Right ventricle myocardium superior (tissue), 1 donor: ENCODE measurements at places on chromosomes 3 and 15. TPM values are rescaled to one million over a fixed set of nuclear protein-coding genes. Genes with fewer than 3 reads are reported as not detected.

Gene RBMS3
- 25.3 TPM for total RNA-seq

Gene FGD5
- 15.2 TPM for total RNA-seq

Gene PLCB2
- 7.7 TPM for total RNA-seq

Gene CACNA2D2
- total RNA-seq: 1.6 TPM

Gene NDN
- total RNA-seq: 37.7 TPM

Gene STRA6
- not detected for total RNA-seq

Gene CLSTN2
- 7.8 TPM for total RNA-seq

Gene GCNT3
- not detected for total RNA-seq

Gene ADAMTS7
- 31.0 TPM for total RNA-seq

Gene SMARCC1
- total RNA-seq: 20.8 TPM

DNA sequence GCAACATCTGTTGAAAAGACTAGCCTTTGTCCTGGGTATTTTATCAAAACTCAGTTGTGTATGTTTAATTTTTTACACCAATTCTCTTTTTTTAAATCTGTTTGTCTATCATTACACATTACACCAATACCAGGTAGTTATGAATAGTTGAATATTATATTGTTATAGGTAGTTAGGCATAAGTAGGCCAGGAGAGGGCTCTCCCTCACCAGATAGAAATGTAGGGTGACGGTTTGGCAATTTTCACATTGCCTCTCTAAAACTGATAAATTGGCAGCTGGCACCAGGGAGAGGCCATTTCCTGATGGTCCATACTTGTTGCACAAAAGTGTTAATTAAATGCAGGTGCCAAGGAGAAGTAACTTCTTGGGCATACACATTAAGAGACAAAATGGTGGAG is 483.1 kb upstream of the EPHA6 start:
- DNase-seq: no peak

DNA sequence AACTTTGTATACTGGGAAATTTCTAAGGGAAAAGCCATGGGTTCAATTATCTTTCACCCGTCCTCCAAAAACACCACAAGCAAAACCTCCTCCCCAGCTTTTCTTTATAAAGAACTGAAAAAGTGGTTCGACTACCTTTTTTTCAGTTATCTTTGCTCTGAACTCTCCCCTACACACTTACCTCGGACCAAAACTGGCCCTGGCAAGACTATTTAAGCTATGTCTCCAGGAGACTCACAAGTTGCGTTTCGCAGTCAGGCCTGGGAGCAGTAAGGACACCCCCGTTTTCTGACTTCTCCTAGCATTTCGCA is 645 bp downstream of the COPS2 start:
- no peak for DNase-seq

- no peak for DNase-seq
These were observed 115.9 kb downstream of the EEFSEC start for GRCh38 chr3:128269006-128269775.

- peak; percentile 52 for DNase-seq
These were observed 2.7 kb downstream of the ADAMTS7 start for GRCh38 chr15:78808550-78808949.

DNA sequence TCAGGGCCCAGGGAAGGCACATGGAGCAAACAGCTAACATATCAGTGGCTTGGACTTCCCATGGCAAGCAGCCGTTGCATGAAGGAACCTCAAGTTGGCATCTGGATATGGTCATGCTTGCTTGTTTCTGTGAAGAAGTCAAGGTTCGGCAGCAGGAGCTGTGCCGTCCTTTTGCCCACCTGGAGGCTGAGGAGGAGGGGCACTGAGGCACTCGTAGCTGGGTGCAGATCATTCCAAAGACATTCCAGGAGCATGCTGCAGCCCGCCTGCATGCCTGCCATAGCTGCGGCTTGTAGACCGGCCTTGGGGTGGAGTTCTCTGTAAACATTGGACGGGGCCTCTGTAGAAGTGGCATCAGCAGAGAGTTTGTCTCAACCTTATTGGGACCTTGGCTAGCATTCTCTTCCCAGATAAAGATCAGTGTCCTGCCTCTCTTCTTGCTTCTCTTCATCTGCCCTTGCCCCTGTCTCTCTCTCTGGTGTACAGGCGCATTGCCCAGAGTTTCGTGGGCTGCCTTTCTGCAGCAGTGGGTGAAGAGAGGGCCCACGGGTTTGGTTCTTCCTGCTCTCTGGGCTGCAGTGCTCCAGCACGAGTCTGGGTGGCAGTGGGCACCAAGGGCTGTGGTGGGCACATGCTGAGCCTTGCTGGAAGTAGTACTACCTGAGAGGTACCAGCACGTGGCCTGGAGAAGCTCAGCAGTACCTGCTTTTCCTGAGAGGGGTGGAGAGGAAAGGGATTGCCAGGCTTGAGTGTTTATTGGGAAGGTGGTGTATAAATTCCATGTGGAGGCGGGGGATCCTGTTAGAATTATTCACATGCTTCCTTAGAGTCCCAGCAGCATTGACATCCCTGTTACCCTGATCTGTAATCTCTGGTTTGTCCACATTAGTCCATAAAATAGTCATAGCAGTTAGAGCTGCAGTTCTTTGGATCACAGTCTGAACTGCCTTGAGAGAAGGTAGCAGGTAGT is 49.4 kb downstream of the CHCHD6 start:
- DNase-seq: no peak

- no peak for DNase-seq
These were observed 18.3 kb downstream of the UBAP1L start for GRCh38 chr15:65096481-65097385.

- DNase-seq: no peak
These were observed 13.7 kb upstream of the SEC22A start for GRCh38 chr3:123188058-123188457.

- no peak for DNase-seq
These were observed 17.9 kb downstream of the PSTPIP1 start for GRCh38 chr15:77012868-77013267.

DNA sequence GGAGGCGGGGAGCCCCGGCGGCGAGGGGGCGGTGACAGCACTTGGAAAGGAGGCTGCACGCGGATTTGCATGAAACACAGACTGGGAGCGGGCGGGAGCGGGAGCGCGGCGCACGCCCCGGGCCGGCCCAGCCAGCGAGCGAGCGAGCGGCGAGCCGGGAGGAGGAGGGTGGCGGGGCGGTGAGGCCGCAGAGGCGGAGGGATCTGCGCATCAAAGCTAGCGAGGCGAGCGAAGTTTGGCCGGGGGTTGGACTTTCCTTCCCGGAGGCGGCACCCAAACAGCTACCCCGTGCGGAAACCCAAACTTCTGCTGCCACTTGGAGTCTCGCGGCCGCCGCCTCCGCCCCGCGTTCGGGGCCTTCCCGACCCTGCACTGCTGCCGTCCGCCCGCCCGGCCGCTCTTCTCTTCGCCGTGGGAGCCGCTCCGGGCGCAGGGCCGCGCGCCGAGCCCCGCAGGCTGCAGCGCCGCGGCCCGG is at the start of gene SMAD3:
Gene SMAD3, plus strand, starts transcription at position 72 of the 475 bp plus-strand sequence. CDS start 553 bp downstream, outside the sequence.
- peak; percentile 94 for DNase-seq

DNA sequence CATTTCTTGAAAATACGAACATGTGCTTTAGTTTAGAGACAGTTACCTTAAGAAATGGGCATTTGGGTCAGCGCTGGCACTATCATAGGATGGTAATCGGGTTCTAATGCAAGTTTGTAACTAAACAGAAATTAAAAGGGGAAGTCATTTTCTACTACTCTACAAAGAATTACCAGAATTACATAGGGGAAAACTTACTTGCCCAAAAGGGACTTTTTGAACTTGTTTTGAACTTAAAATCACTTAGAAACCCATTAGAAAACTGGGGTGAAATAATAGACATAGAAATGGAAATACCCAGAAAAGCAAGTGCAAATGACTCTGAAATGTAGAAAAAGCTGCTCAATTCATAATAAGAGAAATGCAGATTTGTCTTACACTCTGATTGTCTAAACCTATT is 44.9 kb downstream of the SPATA16 start:
- DNase-seq: no peak

- DNase-seq: no peak
These were observed 31.7 kb upstream of the TTC14 start for GRCh38 chr3:180570238-180570637.

DNA sequence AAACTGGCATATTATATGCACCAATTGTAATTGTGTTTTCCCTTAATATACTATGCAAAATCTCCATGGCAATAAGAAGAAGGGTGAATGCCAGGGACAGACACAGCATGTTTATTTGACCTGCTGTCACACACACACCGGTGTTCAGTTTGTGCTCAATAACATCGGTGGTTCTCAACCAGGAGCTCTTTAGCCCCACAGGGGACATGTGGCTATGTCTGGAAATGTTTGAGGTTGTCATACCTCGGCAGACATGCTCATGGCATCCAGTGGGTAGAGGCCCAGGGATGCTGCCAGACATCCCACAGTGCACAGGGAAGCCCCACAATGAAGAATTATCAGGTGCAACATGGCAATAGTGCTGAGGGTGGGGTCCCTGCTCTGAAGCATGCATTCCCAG is 38.2 kb downstream of the GLB1 start:
- DNase-seq: no peak

DNA sequence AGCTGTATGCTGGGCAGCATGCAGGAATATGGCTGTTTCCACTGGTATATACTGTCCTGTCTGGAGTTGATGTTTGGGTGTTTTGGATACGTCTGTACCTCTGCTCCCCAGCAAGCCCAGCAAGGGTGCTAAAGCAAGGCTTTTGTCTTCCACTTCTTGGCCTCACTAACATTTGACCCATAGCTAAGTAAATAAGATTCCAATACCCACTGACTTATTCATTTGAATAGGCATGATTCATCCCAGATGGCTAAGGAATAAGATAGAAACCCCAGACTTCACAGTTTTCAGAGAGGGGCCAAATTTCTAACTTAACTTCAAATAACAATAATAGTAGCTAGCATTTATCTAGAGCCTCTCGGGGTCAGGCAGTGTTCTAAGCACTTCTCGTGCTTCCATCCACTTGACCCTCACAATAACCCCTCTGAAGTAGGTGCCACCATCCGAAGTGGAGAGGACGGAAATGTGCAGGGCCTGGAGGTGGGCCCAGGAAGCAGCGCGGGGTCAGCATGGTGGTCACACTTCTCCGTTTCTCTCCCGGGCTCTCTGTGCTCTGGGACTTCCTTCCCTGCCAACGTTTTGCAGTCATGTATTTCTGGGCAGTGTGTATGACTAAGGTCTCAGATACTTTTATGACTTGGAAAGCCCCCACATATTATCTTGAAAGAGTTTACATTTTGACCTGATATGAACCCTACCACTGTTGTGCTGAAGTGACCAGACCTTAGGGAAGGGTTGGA is 39.3 kb downstream of the LRRK1 start:
- no peak for DNase-seq

GRCh38 chr15:91412138-91412928 is 312.3 kb downstream of the SV2B start:
- no peak for DNase-seq

DNA sequence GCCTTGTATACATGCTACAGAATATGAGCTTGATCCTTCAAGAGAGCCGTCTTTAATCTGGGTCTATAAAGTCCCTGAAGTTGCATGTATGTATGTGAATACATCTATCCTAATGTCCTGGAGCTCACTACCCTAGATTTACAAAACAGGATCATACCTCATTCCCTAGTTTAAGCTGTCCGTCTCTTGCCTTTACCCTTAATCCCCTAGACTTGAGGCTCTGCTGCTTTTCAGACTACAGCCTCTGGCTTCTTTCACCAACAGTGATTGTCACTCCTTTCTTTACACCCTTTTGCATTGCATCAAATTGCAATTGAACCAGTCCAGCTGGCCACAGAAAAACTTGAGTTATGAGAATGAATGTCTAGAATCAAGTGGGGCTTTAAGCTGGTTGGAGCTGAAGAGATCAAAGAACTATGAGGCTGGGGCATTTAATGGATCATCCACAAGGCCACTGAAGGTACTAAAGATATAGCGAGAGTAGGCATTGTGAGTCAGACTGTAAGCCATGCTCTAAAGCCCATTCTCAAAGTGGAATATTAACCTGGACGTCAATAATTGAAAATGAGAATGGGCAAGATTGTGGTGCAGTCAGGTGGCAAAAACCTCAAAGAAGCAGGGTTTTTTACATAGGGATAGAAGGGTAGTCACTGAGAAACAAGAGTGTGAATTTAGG is 12.3 kb upstream of the PLD1 start:
- DNase-seq: no peak

- no peak for DNase-seq
These were observed 523.0 kb downstream of the FOXP1 start for GRCh38 chr3:71060536-71060935.

DNA sequence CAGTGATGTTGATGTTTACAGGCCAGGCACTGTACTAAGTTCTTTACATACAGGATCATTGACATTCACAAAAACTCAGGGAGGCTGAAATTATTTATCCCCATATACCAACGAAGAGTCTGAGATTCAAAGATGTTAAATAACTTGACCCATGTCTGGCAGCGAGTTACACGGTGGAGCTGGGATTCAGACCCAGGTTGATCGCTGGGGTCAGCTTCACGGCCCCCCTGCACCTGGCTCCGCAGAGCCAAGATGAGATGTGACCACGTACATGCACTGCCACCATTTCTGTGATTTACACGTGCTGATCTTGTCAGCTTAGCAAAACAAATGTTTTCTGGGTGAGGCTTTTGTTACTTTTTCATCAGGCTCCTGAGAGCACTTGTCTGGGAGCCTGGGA is 109.8 kb downstream of the EEFSEC start:
- DNase-seq: no peak

DNA sequence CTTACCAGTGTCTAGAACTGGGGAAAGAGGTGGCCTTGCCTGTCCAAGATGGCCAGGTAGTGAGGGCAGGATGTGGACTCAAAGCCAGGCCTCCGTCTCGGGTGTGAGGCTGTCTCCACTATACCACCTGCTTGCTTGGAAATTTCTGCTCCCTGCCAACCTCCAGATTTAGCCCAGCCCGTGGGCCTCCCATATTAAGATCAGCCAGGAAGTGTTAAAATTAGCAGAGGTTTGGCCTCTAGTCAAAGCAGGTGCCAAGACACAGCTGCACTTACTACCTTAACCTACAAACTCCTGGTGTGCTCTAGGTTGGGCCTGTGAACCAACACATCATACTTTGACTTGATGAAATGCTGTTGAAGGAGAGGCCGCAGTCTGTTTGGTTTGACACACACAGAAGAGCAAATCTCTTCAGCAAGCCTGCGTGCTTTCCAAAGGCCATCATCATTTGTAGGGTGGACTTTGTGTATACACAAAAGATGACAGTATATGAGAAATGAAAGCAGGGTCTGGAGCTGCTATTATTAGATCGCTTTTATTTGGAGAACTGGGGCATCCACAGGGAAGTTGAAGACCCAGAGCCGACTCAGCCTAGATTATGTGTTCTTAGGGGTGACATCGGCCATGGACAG is 206.5 kb downstream of the XXYLT1 start:
- no peak for DNase-seq

- DNase-seq: no peak
These were observed 786.2 kb downstream of the AGBL1 start for GRCh38 chr15:86865920-86866319.

GRCh38 chr3:186207515-186207914 is 98.6 kb upstream of the ETV5 start:
- DNase-seq: no peak

DNA sequence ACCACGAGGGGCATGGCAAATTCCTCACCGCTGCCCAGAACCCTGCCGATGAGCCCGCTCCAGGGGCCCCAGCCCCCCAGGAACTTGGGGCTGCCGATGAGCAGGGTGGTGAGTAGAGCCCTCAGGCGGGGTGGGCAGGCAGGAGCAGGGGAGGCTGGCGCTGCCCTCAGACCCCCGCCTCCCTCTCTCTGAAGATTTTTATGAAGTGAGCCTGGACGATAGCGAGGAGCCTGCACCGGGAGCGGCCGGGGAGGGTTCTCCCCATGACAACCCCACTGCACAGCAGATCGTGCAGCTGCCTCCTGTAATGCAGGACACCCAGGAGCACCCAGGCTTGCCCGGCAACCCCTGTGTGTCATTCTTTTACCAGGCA is 56.7 kb upstream of the UBE2Q2 start:
- DNase-seq: no peak

- peak; percentile 66 for DNase-seq
These were observed 22.0 kb downstream of the RAB27A start for GRCh38 chr15:55267401-55268175.
